ENCODE measurements at places on chromosomes 1 and 21.

GRCh38 chr1:55708781-55709180 is 493.6 kb upstream of the USP24 start:
- DNase-seq, result no peak
- no peaks in the 10 kb centered on the region for H3K36me3 ChIP-seq
- H3K4me3 ChIP-seq, result no peak overlapping the region

DNA sequence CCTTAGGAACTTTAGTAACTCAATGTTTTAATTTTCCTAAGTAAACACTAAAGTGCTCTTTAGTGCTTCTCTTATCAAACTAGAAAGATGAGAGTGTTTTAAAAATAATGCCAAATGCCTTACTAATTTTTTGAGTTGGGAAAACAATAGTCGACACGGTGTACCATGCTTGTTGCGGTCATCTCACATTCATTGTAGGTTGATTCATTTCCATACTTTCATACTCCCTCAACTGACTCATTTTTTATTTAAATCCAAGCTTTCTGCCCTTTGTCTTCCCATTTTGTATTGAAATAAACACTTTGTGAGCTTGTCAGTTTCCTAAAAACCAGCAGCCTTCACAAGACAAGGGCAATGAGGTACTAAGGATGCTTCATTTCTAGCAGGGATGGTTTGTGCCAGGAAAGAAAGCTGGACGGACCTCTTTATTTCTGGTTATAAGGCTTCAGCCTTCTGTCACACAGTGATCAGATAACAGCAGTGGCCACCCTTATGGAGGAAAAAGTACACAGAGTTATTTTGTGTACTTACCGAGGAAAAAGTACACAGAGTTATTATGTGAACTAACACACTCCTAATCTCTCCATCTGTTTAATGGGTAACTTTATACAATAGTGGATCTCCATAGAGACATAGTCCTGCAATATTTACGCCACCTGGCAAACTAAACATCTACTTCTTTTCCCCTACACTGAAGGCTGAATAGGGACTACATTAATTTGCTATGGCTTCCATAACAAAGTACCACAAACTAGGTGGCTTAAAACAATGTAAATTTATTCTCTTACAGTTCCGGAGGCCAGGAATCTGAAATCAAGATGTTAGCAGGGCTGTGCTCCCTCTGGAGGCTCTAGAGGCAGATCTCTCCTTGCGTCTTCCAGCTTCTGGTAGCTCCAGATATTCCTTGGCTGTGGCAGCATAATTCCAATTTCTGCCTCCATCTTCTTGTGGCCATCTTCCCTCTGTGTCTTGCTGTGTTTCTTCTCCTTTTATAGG is 13.0 kb upstream of the CCDC190 start:
- H3K27me3 ChIP-seq, result peaks cover 33% of the 10 kb centered on the region
- H3K4me3 ChIP-seq, result no peak overlapping the region
- no peak overlapping the region for H3K27ac ChIP-seq
- DNase-seq, result no peak

DNA sequence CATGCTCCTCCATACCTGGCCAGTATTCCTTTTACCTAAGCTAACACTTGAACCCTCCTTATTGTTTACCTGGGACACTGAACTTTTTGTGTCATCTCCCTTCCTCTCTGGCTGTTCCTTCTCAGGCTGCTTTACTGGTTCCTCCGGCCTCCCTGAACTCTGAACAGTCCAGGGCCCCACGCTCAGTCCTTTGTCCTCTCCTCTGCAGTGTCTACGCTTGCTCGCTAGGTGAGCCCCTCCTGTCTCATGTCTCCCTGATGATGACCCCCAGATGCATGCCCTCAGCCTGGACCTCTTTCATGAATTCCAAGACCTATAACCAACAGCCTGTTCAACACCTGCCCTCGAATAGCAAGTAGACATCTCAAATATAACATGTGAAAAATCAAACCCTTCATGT is 108.4 kb upstream of the COA6 start:
- H3K4me3 ChIP-seq, result no peak overlapping the region
- H3K27me3 ChIP-seq, result peaks cover 10% of the 10 kb centered on the region
- no peak overlapping the region for H3K27ac ChIP-seq
- peaks cover 3% of the 10 kb centered on the region for H3K36me3 ChIP-seq
- H3K4me1 ChIP-seq, result peaks cover 11% of the 10 kb centered on the region

GRCh38 chr1:197526736-197527371 is 248.4 kb downstream of the DENND1B start:
- no peaks in the 10 kb centered on the region for H3K4me1 ChIP-seq
- no peaks in the 10 kb centered on the region for H3K36me3 ChIP-seq
- H3K27ac ChIP-seq, result no peak overlapping the region
- no peaks in the 10 kb centered on the region for H3K27me3 ChIP-seq
- no peak overlapping the region for H3K4me3 ChIP-seq
